ENCODE measurements at places on chromosomes 12 and 14.

DNA sequence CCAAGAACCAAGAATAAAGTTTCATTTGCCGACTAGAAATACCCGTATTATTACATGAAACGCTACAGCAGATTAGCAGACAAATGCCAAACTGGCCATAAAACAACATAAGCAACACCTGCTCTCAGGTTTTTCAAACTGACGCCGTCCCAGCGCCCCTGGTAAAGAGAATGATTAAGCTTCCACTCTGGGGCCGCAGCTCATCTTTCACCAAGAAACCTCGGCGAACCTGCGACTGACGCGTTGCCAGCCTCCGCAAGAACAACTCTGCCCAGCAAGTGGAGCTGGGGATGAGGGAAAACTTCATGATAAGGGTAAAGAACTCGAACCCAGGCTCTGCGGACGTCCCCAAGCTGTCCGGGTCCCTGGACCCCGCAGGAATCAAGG is 530 bp downstream of the ARL1 start:
- no peak for DNase-seq

- DNase-seq: no peak
Observed at GRCh38 chr12:88952562-88952942, 372.3 kb upstream of the KITLG start.

GRCh38 chr14:92185559-92185958 is 63.8 kb downstream of the CPSF2 start:
- DNase-seq: no peak

DNA sequence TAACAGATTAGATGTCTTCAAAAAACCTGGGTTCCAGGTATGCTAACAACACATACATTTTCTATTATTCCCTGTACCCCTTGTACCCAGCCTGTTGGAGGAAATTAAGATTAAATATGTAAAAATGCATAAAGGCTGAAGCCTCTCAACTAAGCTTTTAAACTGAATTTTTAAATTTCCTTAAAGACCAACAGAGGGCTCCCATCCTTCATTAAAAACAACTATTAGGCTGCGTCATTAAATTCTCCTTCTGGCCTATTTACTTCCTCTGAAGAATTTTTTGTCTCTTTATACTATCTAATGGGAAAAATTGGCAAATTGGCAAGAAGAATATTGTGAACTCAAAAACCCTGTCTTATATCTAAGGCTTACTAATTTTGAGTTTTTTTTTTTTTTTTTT is 21.8 kb downstream of the SENP1 start:
- DNase-seq: no peak

DNA sequence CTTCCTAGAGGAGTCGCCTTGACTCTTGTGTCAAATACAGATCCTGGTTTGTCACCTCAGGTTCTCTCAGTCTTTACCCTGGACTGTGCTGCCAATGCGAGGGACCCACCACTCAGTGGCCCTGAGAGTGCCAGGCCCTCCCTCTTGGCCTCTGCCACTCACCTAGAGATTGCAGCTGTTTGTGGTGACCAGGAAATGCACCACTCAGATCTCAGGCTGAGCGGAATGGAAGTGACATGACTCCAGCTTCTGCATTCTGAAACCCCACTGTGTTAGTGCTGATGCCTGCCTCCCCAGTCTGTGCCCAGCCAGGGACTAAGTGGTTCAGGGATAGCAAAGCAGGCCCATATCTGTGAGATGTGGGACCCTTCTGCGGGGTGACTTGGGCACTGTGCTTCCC is 27.8 kb upstream of the NEDD1 start:
- DNase-seq: no peak
